ENCODE measurements at places on chromosomes 4 and X.
A peak's percentile ranks its signal among the peaks of the same experiment; 100 is the strongest.

GRCh38 chr4:8221985-8222384 is 22.9 kb downstream of the SH3TC1 start:
- no peak for DNase-seq

GRCh38 chr4:126916626-126917140 is 716.1 kb upstream of the INTU start:
- DNase-seq, result no peak

GRCh38 chr4:24510091-24510490 is 74.3 kb downstream of the DHX15 start:
- DNase-seq, result peak; percentile 11

GRCh38 chr4:47736555-47736954 is 101.3 kb downstream of the CORIN start:
- no peak for DNase-seq

DNA sequence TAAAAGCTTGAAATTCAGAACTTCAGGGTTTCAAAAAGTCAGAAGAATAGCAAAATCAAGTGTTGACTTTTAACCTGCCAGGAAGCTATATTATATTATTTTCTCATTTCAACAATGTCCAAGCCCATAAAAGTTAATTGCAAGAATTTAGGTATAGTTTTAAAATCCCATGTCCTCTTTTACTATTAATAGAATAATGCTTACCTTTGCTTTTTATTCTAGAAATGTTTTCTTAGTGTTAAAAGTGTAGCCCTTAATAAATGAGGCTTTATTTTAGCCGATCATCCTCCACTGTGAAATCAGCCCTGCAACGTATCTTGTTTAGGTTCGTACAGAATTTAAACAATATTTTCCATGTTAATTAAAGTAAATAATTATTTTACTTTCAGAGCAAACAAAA is 31.5 kb downstream of the TMA16 start:
- DNase-seq, result no peak

- peak; percentile 36 for DNase-seq
Observed at GRCh38 chrX:71859637-71860036, 51.0 kb upstream of the NHSL2 start.

DNA sequence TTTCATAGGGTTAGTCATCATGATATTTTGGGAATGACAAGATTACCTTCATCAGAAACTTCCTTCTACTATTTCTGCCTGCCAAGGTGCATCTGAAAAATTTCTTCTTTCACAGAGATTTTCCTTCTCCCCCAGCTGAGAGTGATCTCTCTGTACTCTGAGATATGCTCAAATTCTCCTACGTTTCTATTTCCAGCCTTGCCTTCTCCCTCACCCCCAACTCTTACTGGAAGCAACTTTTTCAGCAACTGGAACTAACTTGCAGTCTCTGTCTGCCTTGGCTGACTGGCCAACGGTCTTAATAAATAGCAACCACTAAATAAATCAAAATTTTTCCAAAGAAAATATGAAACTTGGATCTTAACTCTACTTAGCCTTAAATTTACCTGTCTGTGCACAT is 122.3 kb downstream of the MAML3 start:
- no peak for DNase-seq

DNA sequence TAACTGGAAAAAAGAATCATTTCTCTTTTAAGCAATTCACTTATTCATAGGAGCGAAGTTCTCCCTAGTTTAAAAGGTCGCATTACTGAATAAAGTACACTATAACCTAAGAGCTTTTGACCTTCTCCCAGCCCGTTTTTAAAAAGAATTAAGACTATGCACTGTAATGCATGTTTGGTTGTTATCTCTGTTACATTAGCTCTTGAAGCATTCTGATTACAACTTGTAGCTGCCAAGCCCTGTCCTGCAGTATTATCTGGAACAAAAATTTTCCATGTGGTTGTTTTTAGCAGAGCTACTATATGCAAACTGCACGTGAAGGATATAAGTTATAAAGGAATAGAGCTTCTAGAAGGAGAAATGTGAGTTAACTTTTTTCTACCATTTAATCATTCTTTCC is 8.1 kb downstream of the GAB1 start:
- no peak for DNase-seq

DNA sequence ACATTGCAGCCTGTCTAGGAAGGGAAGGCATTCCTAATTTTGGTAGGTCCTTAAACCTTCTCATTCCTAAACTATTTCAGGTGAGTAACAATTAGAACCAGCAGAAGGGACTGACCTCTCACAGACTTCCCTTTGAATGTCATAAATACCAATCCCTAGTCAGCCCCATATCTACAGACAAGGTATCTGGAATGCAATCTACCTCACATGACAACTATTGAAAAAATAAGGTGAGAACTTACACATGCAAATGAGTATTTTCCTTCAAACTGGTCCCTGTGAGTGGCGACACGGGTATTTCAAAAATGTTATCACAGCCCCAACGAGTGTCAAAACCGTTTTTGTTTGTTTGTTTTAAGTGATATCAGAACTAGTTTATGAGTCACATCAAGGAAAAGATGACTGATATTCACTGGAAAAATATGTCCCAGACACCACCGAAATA is 102.4 kb upstream of the VCX2 start:
- no peak for DNase-seq

DNA sequence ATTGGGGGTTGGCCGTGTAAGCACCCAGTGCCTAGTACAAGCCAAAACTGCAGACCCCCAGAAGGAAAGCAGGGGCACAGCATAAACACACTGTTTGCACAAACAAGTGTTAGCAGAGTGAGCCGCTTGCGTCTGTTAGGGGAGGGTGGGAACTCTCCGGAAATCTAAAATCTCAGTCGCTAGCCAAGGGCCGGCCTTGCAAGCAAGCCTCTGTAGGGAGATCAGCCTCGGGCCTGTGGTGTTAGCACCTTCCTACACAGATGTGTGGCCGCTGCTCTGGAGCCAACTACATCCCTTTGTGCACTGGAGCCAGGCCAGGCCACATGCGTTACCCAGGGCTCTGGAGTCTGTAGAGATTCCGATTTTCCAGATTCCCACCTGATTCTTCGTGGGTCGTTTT is 67.1 kb downstream of the GPR143 start:
- no peak for DNase-seq

DNA sequence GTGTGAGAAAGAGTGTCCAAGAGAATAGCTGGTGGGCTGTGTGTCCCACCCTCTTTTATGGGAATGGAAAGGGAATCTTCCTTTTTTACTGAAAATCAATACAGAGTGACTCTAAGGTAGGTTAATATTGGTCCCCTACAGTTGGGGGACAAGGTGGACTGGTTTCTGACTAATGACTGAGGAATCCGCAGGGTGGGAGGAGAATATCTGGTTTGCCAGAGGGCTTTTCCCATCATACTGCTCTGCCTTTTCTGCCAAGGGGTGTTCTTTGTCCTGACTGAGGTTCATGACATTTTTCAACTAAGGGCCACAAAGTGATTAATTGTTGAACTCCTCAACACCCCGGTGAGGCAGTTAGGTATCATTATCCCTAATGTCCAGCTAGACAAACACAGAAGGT is 261.6 kb downstream of the SPATA18 start:
- DNase-seq, result no peak

DNA sequence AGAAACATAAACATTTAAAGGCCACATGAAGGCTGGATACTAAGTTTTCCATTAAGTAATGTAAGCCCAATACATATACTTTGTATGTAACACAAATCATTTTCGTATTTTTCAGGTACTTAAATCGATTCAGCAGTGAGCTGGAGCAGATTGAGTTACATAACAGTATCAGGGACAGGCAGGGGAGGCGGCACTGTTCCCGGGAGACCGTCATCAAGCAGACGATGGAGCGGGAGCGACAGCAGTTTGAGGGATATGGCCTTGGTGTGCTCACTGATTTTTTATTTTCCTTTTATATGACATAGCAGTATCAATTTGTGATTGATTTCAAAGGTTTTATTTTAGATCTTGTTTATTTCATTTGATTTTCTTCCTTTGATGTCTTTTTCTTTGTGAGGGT is 20.7 kb downstream of the TMA16 start:
- no peak for DNase-seq

- DNase-seq, result no peak
Observed at GRCh38 chrX:40090050-40090804, 7.5 kb downstream of the BCOR start.

DNA sequence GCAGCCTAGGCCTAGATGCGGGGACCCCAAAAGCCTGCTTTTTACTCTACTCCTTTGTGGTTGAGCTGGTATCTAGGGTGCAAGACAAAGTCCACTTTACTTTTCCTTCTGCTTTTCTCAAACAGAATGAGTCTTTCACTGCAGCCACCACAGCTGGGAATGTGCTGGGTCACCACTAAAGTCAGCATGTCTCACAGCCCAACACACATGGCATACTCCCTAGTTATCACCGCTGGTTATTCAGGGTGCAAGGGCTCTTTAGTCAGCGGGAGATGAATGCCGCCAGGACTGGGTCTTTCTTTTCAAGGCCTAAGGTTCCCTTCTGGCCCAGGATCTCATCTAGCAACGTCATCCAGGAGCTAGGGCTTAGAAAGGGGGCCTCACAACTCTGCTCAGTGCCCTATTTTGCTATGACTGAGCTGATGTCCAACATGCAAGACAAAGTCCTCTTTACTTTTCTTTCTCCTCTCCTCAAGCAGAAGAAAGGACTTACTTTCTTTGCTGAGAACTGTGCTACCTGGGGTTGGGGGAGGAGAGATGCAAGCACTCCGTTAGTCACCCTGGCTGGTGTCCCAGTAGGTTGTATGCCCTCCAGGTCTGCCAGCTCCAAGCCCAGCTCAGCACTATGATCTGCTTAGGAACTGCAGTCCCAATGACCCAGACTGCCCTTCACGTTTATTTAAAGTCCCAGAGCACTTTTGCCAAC is 22.9 kb upstream of the STPG2 start:
- DNase-seq, result no peak

DNA sequence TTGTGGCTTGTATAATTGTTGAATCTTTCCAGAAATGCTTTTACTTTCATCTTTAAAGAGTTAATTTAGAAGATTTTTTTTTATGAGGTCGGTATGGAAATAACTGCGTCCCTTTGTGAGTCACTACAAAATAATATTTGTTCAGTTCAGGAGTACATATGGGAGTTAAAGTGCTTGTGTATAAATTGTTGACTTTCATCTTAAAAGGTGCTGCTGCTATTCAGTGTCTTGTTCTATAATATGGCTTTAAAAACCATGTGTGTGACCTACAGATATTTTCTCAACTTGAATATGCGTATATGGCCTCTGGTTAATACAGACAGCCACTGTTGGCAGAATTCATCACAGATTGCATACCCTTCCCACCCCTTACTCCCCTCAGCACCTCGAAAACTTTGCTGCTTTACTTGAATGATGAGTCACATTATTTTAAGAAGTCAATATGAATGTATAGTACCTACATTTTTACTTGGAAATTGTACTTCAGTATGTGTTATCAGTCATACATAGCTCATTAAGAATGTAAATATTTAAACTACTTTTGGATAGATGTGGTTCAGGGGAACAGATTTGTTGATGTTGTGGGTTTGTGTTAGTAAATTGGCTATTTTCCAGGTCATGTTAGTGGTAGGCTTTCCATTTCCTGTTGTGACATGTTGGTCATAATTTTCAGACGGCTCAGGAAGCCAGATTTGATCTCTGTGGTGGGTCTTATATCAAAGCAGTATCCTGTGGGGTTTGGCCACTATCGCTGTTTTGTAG is 1.5 kb downstream of the CLCN3 start:
- no peak for DNase-seq

DNA sequence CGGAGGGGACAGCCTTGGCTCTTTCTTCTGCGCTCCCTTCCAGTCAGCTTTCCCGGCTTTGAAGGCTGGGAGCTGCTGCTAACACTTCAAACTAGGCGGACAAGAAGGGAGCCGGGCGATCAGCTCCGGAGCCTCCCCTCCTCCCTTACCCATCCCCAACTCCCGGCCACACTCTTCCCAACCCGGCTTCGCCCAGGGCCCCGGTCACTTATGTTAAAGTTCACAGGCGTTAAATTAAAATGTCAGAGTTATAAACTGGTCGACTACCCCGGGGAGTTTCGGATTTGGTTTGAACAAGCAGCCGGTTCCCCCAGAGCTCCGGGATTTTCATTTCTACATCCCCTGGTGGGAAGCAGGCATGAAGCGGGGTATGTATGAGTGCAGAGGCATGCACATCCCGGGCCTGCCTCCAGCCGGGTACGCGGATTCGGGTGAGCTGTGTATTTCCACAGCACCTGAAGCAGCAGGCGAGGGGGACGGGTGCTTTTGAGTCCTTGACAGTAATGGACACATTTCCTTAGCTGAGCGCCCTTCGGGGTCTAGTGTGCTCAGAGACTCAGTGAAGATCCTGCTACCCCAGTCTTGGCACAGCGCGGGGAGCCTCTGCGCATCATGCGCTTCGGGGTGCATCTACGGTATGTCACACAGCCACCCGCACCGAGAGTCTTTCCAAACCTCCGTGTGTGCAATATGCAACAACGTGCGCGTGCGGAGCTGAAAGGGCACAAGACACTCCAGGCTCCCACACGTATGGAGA is 880 bp downstream of the UNC5C start:
- peak; percentile 13 for DNase-seq

DNA sequence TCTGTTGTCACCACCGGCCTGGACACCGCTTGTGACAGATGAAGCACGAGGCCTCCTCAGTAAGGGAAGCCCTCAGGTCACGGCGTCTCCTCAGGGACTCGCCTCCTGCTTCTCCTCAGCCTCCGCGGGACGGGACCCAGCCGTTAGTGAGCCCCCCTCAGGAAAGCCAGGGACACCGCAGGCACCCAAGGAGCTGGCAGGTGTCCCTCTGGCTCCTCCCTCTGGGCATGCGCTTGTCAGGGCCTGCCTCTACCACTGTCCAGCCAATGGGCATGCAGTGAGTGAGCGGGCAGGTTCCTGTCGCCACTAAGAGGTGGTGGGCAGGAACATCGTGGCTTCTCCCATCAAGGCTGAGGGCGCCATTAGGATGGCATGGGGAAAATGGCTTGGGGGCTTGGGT is 23.5 kb upstream of the CT55 start:
- no peak for DNase-seq

- no peak for DNase-seq
Observed at GRCh38 chr4:80266902-80267380, 477 bp downstream of the FGF5 start.

DNA sequence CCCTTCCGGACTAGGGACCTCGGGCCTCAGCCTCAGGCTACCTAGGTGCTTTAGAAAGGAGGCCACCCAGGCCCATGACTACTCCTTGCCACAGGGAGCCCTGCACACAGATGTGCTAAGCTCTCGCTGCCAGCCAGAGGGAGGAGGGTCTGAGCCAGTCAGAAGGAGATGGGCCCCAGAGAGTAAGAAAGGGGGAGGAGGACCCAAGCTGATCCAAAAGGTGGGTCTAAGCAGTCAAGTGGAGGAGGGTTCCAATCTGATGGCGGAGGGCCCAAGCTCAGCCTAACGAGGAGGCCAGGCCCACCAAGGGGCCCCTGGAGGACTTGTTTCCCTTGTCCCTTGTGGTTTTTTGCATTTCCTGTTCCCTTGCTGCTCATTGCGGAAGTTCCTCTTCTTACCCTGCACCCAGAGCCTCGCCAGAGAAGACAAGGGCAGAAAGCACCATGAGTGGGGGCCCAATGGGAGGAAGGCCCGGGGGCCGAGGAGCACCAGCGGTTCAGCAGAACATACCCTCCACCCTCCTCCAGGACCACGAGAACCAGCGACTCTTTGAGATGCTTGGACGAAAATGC is at the start of gene WAS:
Gene WAS (plus strand): TSS at position 389 of the 572 bp plus-strand sequence. CDS start 55 bp downstream, at position 444.
- no peak for DNase-seq

- no peak for DNase-seq
Observed at GRCh38 chr4:110055158-110055768, 142.6 kb downstream of the EGF start.

- no peak for DNase-seq
Observed at GRCh38 chrX:67570839-67571238, 27.0 kb downstream of the AR start.

- DNase-seq, result no peak
Observed at GRCh38 chr4:170008371-170008770, 17.8 kb downstream of the MFAP3L start.

- peak; percentile 7 for DNase-seq
Observed at GRCh38 chr4:100177126-100177525, 13.1 kb downstream of the DDIT4L start.

Data from NCI-H526 (cell line).